Stomach (tissue), 19 donors: ENCODE measurements at places on chromosomes 7 and 10. TPM values are rescaled to one million over a fixed set of nuclear protein-coding genes. Genes with fewer than 3 reads are reported as not detected.

- peaks cover 8% of the 10 kb centered on the region for H3K36me3 ChIP-seq
- peaks cover 62% of the 10 kb centered on the region for H3K4me1 ChIP-seq
- H3K4me3 ChIP-seq = no peak overlapping the region
- H3K27ac ChIP-seq = peak overlapping the region; percentile 10
- H3K27me3 ChIP-seq = no peaks in the 10 kb centered on the region
Measured at GRCh38 chr7:139727151-139727705, 50.6 kb downstream of the HIPK2 start.

CH25H gene
- total RNA-seq = not detected

LRIT2 gene
- total RNA-seq = not detected

DNA sequence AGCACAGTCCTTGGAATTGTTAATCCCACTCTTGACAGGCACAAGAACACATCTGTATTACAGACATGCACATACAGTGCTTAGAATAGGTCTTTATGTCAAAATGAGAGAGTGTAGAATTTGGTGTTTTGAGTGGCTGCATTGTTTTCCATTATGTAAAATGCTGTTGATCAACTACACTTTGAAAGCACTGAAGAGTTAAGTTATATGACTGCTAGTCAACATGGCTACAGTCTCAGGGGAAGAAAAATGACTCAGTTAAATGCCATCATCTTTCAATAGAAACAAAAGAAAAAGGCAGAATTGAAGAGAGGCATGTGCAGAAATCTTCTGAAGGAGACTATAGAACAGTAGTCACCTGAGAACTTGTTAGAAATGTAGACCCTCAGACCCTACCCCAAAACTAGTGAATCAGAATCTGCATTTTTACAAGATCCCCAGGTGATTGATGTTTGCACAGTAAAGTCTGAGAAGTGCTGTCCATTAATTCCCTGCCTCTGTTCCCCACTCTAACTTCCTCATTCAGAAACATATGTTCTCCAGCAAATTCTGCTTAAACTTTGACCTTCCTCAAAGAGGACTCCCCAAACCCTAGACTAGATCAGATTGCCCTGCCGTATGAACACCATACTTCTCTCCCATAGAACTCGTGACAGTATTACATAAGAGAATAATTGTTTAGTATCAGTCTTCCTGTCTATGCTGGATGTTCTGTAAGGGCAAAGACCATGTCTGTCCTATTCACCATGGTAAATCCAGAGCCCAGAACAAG lies 16.0 kb downstream of the SND1 start:
- DNase-seq = no peak
- no peak overlapping the region for H3K4me3 ChIP-seq
- H3K27me3 ChIP-seq = no peaks in the 10 kb centered on the region
- no peak overlapping the region for H3K27ac ChIP-seq
- H3K36me3 ChIP-seq = no peaks in the 10 kb centered on the region

DNA sequence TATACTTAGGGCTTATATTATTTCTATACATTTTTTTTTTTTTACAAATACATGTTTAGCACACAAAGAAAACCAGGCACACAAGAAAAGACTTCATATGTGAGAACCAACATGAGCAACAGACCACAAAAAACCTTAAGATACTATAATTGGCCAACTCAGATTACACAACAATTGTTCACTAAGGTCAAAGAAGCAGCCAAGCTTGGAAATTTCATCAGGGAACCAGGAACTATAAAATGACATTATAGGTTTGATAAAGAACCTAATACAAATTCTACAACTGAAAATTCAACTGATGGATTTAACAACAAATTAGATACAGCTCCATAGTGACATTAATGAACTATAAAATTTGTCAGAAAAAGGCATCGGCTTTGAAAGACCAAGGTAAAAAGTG lies 4.4 kb upstream of the LUC7L2 start:
- H3K4me3 ChIP-seq = no peak overlapping the region
- H3K4me1 ChIP-seq = peaks cover 8% of the 10 kb centered on the region
- no peak for DNase-seq
- no peaks in the 10 kb centered on the region for H3K27me3 ChIP-seq

GRCh38 chr10:8055420-8056349 lies 1.2 kb downstream of the GATA3 start:
- H3K27ac ChIP-seq = peak overlapping the region; percentile 44
- peak; percentile 51 for DNase-seq
- H3K36me3 ChIP-seq = no peaks in the 10 kb centered on the region
- peaks cover 53% of the 10 kb centered on the region for H3K4me1 ChIP-seq

MMD2 gene
- total RNA-seq = not detected

- no peak overlapping the region for H3K4me3 ChIP-seq
- no peaks in the 10 kb centered on the region for H3K36me3 ChIP-seq
- DNase-seq = no peak
- peaks cover 26% of the 10 kb centered on the region for H3K4me1 ChIP-seq
- no peaks in the 10 kb centered on the region for H3K27me3 ChIP-seq
Measured at GRCh38 chr10:97851341-97852001, 1.8 kb downstream of the GOLGA7B start.

DNA sequence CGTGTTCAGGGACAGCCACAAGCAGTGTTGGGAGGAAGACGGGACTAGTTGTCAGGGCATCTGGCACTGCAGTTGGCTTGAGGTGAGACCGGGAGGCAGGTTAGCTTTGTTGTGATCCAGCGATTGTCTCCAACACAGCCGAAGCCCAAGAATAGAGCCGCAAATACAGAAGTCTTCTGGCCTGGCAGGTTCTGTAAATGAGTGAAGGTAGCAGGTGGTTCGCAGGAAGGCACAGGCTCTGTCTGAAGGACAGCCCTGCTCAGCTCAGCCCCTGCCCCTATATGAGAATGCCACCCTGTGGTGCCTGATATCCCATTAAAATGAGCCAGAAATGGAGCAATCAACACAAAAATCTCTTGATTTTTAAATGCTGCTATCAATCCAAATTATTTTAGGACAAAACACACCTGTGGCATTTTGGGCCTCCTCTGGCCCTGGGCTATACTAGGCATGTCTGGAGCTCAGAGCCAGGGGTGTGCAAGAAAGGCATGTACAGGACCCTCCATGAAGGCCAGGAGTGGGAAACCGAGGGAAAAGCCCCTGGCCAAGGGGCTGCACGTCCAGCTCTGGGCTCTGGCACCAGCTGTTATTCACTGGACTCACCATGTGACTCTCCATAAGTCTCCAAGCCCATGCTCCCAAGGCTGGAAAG lies 11.2 kb upstream of the C10orf71 start:
- no peaks in the 10 kb centered on the region for H3K4me1 ChIP-seq
- DNase-seq = no peak
- H3K4me3 ChIP-seq = no peak overlapping the region
- H3K27me3 ChIP-seq = no peaks in the 10 kb centered on the region
- no peaks in the 10 kb centered on the region for H3K36me3 ChIP-seq

DNA sequence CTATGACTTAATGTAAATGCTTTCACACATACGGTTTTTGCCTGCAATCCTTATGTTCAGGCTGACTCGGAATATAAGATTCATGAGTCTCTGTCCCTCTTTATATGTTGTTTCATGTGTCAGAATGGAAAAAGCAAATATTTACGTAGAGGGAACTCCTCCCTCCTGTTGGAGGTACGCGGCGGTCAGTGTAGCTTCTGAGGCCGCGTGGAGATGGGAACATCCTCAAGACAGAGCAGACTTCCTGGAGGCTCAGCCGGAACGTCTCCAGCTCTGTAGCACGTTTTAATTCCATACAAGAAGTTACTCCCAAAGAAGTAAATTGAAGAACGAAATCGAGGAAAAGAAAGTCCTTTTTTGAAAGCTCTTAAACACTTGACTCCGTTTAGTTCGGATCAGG lies 248.3 kb downstream of the EBF3 start:
- no peaks in the 10 kb centered on the region for H3K4me1 ChIP-seq
- H3K4me3 ChIP-seq = no peak overlapping the region
- no peak for DNase-seq
- no peak overlapping the region for H3K27ac ChIP-seq
- no peaks in the 10 kb centered on the region for H3K36me3 ChIP-seq

DNA sequence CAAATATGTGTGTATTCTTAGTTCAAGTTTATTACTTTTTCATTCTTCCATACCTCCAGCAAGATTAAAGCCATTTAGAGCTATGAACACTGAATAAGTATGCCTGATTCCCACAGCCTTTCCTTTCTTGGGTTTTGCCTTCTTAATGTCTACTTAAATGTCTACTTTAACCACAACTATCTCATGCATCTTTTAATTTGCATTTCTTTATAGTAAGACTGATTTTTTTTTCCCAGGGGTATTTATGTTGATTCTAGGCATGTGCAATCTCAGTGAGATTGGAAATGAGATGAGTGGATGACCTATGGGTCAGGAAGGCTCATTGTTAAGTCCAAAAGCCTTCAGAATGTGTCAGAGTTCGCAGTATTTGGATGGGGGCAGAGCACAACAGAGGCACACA lies 3.6 kb downstream of the PCBD1 start:
- peaks cover 39% of the 10 kb centered on the region for H3K4me1 ChIP-seq
- no peaks in the 10 kb centered on the region for H3K27me3 ChIP-seq
- no peak for DNase-seq
- H3K36me3 ChIP-seq = peaks cover 53% of the 10 kb centered on the region
- no peak overlapping the region for H3K4me3 ChIP-seq
- no peak overlapping the region for H3K27ac ChIP-seq

KCNIP2 gene
- total RNA-seq = not detected

DYNC1I1 gene
- 34.2 TPM for total RNA-seq

DNA sequence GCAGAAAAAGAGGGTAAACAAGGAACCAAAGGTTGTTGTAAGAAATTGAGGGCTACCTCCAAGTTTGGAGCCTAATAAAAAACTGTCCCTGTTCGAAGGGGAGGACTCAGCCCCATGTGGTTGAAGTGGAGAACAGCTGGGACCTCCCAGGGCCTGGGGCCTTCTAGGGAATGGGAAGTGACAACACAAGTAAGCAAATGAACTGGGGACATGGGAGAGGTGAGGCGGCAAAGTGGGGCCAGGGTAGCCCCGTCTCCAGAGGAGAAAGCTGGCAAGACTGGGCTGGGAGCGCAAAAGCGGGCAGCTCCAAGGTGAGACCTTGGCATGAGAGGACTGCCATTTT lies 198.1 kb downstream of the ZNF438 start:
- H3K27ac ChIP-seq = no peak overlapping the region
- no peaks in the 10 kb centered on the region for H3K36me3 ChIP-seq
- no peak overlapping the region for H3K4me3 ChIP-seq
- H3K27me3 ChIP-seq = no peaks in the 10 kb centered on the region
- peaks cover 5% of the 10 kb centered on the region for H3K4me1 ChIP-seq

DNA sequence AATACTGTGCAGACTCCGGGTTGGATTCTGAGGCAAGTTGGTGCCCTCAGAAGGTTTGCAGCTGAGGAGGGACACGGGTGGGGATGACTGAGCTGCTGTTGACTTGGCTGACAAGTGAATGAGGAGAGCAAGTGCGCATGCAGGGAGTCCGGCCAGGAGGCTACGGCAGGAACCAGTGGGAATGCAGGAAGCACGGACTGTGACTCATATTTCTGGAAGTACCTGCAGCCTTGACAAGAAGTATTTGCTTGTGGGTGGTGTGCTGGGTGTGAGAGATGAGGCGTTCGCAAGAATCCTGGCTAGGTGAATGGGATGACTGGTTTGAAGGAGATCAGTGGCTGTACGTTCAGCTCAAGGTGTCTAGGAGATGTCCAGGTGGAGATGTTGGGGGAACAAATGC lies 30.8 kb upstream of the FXYD4 start:
- peaks cover 33% of the 10 kb centered on the region for H3K27me3 ChIP-seq
- DNase-seq = peak; percentile 61
- H3K4me1 ChIP-seq = no peaks in the 10 kb centered on the region
- no peaks in the 10 kb centered on the region for H3K36me3 ChIP-seq
- H3K27ac ChIP-seq = no peak overlapping the region

- peak overlapping the region; percentile 43 for H3K4me3 ChIP-seq
- H3K27ac ChIP-seq = no peak overlapping the region
- no peaks in the 10 kb centered on the region for H3K27me3 ChIP-seq
Measured at GRCh38 chr10:86376852-86377796, 10.5 kb upstream of the GRID1 start.

PON1 gene
- not detected for total RNA-seq

GRCh38 chr10:19788075-19788686 lies 28.1 kb upstream of the PLXDC2 start:
- H3K27ac ChIP-seq = no peak overlapping the region
- no peaks in the 10 kb centered on the region for H3K4me1 ChIP-seq
- H3K4me3 ChIP-seq = no peak overlapping the region
- no peaks in the 10 kb centered on the region for H3K36me3 ChIP-seq
- no peaks in the 10 kb centered on the region for H3K27me3 ChIP-seq

- no peak for DNase-seq
- no peaks in the 10 kb centered on the region for H3K27me3 ChIP-seq
Measured at GRCh38 chr7:69780379-69780778, 182.1 kb downstream of the AUTS2 start.

CUTC gene
- total RNA-seq = 45.2 TPM

VWC2 gene
- total RNA-seq = under 0.01 TPM

- H3K4me1 ChIP-seq = no peaks in the 10 kb centered on the region
- no peak for DNase-seq
- no peaks in the 10 kb centered on the region for H3K27me3 ChIP-seq
- H3K36me3 ChIP-seq = no peaks in the 10 kb centered on the region
- no peak overlapping the region for H3K4me3 ChIP-seq
Measured at GRCh38 chr7:92813390-92814024, 22.9 kb downstream of the CDK6 start.

DNA sequence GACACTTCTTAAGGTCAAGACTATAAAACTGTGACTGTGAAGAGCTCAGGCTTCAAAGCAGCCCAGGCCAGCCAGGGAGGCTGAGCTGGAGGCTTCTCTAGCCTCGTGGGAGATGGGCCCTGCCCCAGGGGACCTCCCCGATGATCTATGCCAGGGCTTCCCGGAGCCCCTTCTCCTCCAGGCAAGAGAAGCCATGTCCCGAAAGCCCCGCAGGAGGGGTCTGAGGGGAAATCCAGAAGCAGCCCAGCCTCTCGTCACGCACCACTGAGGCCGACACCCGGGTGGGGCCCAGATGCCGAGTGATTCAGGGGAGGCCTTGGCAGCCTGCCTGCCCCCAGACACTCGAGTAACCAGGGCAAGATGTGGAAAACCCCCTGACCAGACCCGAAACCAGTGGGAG lies 63.7 kb downstream of the PROSER2 start:
- H3K27me3 ChIP-seq = no peaks in the 10 kb centered on the region
- H3K4me1 ChIP-seq = no peaks in the 10 kb centered on the region
- no peak overlapping the region for H3K4me3 ChIP-seq
- no peak overlapping the region for H3K27ac ChIP-seq
- no peaks in the 10 kb centered on the region for H3K36me3 ChIP-seq

SPDYE2B gene
- not detected for total RNA-seq

GRCh38 chr7:94243066-94243711 lies 151.5 kb upstream of the COL1A2 start:
- H3K36me3 ChIP-seq = no peaks in the 10 kb centered on the region
- no peak for DNase-seq

DNA sequence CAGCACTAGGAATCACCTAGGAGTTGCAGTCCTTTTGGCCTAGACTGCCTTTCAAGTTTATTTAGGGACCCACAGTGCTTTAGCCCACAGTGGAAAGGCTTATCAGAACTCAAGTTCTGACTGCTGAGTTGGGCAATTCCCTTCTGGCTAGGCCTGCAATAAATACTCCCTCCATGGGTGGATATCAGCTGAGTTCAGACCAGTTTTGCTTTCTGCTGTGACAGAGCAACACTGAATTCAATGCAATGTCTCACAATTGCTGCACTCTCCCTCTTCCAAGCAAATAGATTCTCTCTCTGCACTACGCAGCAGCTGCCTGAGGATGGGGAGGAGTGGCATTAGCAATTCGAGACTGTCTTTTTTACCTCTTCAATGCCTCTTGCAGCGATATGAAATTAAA lies 1153.3 kb downstream of the SORCS1 start:
- no peaks in the 10 kb centered on the region for H3K27me3 ChIP-seq
- no peak overlapping the region for H3K4me3 ChIP-seq
- H3K27ac ChIP-seq = no peak overlapping the region
- H3K36me3 ChIP-seq = no peaks in the 10 kb centered on the region
- no peak for DNase-seq

SFRP4 gene
- total RNA-seq = not detected

- no peak for DNase-seq
- no peaks in the 10 kb centered on the region for H3K27me3 ChIP-seq
- peaks cover 16% of the 10 kb centered on the region for H3K4me1 ChIP-seq
Measured at GRCh38 chr7:30155481-30155880, 20.7 kb downstream of the MTURN start.
